Upper lobe of left lung (tissue), 6 donors: ENCODE measurements at places on chromosomes 1 and 21. TPM values are rescaled to one million over a fixed set of nuclear protein-coding genes. Genes with fewer than 3 reads are reported as not detected.
A peak's percentile ranks its signal among the peaks of the same experiment; 100 is the strongest.

- DNase-seq = no peak
These were observed 50.7 kb downstream of the UBE2T start for GRCh38 chr1:202291001-202291400.

- DNase-seq = no peak
These were observed 26.8 kb upstream of the ZNF697 start for GRCh38 chr1:119674835-119675289.

DNA sequence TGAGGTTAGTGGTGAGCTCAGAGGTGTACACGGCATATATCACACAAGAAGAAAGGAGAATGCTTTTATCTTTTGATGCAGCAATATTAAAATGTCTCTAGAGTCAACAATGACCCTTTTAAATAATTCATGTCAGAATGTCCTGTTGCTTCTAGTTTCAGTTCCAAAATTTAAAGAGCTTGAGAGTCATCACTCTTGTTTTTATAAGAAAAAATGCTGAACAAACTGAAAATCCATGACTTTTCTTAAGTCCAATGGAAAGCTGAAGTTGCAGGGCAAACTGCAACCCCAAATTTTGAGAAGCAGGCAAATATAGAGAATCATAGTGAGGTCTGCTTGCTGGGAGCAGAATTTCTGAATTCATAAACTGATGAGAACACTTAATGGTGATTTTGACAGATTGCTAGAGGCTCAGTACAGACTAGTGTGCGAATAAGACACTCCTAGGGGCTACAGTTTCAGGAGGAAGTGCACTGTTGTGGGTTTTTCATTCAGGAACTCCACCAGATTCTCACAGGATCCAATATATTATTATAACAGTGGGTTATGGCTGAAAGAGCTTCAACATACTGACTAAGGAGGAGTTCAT is 135.1 kb downstream of the CLIC6 start:
- DNase-seq = no peak

DNA sequence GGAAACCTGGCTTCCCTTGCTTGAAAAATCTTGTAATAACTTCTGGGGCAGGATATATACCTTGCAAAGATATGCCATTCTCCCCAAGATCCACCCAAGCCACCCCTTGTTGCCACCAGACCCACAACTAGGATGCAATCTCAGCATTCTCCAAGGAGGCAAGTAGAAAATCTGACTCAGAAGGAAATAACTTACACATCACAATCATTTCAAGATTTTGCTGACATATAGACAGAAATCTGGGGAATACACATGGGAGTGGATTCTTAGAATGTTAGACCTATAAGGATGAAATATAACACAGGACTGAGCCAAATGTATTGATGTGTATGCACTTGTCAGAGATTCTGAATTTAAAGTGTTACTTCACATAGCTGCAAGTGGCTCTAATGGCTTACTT is 14.8 kb upstream of the ZDHHC18 start:
- DNase-seq = no peak

- no peak for DNase-seq
These were observed 180.0 kb upstream of the NEGR1 start for GRCh38 chr1:72462186-72462905.

- no peak for DNase-seq
These were observed 44.1 kb downstream of the PGBD5 start for GRCh38 chr1:230382001-230382491.

DNA sequence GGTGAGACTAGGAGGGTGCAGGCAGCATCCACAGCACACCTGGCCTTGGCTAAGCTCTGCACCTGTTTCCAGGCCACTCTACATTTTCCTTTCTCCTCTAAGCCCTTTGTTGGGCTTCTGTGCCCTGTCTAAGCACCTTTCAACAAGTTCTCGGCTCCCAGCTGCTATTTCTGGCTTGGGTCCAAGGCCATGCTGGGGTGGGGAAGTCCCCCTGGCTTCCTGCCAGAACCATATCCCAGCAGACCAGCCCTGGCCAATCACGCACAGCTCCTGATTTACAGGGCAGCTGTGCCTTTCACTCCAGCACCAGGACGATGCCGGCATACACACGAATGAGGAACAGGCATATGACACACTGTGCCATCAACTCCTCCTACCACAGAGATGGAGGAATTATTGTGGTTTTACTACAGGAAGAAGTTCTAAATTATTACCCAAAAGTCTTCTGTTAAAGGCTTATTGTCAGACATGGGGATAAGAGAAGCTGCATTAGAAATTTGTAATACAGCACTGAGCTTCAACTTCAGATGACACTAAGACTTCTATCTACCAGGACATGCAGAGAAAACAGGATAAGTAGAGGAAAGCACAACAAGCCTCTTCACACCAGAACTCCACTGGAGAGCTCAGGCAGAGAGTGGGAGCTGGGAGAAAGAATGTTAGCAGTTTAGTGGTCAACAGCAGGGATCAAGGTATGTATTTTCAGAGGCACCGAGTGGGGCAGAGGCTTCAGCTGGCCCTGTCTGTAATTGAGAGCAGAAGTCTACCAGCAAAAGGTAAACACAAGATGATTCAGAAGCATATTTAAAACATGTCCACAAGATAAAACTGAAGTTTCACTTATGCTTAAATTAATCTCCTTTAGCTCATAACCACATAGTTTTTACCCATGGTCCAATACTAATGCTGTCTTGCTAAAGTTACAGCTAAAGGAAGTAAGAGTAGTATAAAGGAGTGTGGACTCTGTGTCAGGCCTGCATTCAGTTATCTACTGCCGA is 37.4 kb downstream of the TRIT1 start:
- peak; percentile 92 for DNase-seq

DNA sequence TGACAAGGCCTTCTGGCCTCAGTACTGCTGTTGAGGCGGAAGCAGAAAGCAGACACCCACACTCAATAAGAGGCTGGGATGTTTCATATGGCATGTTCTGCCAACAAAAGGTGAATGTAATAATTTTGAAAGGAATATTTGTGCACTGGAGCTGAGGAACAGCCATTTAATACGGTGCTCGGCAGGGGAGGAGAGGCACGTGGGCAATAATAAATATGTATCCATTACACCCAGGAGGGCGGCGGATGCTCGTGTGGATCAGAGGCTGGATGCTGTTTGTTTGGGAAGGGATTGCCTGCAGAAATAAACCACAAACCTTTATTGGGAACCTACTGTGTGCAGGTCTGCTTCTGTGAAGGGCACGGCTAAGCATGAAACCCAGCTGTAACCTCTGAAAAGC is 92.0 kb downstream of the VWA5B1 start:
- DNase-seq = no peak

GRCh38 chr1:23282957-23283356 is 61.1 kb downstream of the HNRNPR start:
- no peak for DNase-seq

DNA sequence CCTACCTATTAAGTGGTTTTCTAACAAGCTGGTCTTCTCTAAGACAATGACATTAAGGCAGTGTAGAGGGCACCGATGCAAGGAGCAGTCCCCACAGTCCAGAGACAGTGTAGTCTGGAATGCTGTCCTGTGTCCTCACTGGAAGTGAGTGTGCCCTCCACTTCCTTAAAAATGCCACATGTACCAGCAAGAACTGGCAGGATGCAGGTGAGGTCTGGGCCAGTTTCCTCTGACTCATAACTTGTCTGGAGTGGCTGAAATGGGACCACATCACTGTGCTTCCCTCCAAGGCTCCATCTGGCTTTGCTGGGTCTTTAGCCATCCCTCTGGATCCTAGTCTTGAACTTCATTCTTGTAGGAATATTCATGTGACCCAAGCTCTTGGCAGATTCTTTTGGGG is 170.5 kb upstream of the KIAA0040 start:
- no peak for DNase-seq

DNA sequence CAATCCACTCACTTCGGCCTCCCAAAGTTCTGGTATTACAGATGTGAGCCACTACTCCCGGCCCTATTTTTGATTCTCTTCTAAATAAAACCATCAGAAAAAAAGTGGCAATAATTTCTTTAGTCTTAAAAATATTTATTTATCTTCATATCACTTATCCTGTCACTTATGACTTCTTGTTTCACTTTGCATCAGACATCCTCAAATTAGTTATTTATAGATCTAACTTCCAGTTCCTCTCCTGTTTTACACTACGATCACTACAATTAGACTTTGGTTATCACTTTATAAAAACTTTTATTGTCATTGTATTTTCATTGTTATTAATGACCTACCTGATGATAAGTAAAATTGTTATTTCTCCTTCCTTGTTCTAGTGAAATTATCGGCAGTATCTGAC is 783.4 kb upstream of the BRINP3 start:
- no peak for DNase-seq

DNA sequence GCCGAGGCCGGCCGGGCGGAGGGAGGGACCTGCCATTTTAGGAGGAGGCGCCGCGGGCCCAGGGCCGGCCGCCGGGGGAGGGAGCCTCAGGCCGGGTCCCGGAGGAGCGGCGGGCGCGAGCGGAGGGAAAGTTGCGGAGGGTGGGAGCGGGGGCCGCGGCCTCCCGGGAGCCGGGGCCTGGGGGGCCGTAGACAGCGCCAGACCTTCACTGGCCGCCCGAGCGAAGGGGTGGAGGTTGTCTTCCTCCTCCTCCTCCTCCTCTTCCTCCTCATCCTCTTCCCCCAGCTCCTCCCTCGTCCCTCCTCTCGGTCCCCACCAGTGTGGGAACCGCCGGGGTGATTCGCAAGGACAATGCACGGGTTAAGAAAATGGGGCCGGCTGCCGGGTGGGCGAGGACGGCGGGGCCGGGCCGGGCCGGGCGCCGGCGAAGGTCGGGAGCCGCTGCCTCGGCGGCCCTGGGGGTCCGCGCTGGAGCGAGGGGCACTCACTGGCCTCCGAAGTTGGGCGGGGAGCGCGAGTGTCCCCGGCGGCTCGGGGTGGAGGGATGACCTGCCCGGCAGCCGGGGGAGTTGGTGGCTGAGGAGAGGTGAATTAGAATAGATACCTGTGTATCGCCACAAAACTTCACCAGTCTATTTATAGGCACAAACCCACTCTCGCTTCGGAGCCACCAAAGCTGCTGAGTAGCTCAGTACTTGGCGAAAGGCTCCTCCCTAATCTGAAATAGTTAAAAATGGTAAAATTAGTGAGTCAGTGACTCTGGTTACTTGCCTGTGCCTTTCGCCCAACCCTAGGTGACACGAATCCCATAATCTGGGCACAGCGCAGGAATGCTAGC is 1.3 kb downstream of the DYRK1A start:
- peak; percentile 41 for DNase-seq

Gene RHCE
- total RNA-seq = 2.4 TPM

Gene FCRLB
- total RNA-seq = not detected

Gene PRKCZ
- 139 TPM for total RNA-seq

Gene PARP1
- total RNA-seq = 93.2 TPM

Gene GPA33
- total RNA-seq = 0.89 TPM

Gene GJA9
- not detected for total RNA-seq

Gene C4BPA
- total RNA-seq = 618 TPM

Gene ITGB3BP
- total RNA-seq = 9.1 TPM

Gene FMN2
- total RNA-seq = 0.49 TPM

Gene C2CD2
- total RNA-seq = 20.4 TPM
